Dorsolateral prefrontal cortex (tissue), 122 donors: ENCODE measurements at places on chromosomes 2 and 18.

DNA sequence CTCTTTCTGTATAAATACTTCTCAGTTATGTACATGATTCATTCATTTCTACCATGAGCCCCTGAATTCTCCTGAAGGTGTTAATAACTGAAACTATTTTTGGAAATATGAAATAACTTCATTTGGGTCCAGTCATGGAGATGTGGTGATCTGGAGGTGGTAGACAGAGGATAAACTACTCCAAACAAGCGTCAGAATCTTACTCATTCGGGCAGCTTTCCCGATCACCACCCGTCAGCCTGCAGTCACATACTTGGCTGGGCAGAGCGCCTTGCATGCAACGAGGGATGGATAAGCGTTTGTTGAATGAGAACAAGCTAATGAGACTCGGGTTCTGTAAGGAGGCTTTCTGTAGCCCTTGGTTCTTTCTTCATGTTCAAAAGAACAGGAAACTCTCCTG, 222.7 kb downstream of the CD226 start:
- peak; percentile 30 for DNase-seq

DNA sequence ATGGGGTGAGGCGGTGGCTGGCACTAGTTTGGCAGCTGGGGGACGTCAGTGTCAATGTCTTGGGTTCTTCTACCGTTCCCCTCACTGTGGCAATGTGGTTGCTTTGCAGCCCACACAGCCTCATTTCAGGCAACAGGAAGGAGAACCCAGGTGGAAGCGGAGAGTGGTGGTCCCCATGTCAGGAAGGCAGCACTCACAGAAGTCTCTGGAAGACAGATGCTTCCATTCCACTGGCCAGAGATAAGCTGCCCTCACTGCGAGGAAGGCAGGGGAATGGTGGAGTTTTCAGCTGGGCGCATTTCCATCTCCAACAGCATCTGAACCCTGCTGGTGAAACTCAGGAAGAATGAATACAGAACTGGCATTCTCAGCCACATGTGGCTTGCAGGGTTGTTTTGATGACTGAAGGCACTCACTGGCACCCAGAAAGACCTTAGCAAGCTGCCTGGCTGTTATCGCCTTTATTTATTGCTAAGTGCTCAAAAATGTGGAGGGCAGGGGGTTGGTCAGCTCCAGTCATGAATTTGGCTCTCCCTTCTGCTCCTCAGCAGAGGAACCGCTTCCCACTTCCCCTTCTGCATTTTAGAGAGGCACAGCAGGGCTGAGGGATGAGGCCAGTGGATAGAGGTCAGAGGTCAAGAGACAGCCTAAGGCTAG, 19.4 kb downstream of the KCNIP3 start:
- DNase-seq, result no peak

DNA sequence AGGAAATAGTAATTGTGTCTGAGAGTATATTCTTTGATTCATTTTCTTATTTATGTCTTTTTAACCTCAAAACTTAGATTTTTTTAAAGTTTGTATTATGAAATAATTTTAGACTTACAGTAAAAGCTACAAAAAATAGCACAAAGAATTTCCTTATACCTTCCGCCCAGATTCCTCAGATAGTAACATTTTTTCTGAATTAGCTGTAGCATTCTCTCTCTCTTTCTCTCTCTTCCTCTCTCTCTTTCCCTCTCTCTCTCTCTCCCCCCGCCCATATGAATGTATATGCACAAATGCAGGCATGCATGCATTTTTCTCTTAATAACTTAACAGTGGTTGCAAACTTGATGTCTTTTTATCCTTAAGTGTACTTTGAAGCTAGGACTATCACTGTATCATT, 361.1 kb upstream of the NRP2 start:
- DNase-seq, result no peak

DNA sequence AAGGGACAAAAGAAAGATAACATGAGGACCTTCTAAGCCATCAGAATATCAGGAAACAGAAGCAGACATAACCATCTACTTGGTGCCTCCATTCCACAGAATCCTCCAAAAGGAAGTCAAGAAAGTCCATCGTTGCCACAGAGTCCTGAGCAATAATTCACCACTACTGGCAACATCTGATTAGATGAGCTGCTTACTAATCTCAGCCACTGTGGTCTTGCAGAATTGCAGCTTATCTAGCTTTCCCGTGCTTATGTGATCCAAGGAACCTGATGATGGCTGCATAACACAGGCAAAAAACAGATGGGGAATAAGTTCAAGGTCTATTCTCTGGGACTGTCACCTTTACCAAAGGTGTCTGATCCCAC, 278.5 kb downstream of the AFF3 start:
- no peak for DNase-seq

DNA sequence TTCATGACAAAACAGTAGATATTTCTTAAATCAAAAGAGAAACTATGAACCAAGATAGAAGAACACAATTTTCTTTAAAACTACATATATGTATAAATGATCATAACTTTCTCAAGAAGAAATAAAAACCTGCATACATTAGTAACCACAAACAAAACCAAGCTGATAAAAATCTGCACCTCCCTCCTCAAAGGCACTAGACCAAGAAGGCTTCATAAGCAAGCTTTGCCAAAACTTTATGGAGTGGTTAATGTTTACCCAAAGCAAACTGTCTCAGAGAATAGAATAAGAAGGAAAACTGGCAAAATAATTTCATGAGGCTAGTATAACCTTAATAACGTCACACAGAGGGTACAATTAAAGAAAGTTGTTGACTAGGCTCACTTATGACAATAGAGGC, 138.3 kb downstream of the ZBTB7C start:
- no peak for DNase-seq

DNA sequence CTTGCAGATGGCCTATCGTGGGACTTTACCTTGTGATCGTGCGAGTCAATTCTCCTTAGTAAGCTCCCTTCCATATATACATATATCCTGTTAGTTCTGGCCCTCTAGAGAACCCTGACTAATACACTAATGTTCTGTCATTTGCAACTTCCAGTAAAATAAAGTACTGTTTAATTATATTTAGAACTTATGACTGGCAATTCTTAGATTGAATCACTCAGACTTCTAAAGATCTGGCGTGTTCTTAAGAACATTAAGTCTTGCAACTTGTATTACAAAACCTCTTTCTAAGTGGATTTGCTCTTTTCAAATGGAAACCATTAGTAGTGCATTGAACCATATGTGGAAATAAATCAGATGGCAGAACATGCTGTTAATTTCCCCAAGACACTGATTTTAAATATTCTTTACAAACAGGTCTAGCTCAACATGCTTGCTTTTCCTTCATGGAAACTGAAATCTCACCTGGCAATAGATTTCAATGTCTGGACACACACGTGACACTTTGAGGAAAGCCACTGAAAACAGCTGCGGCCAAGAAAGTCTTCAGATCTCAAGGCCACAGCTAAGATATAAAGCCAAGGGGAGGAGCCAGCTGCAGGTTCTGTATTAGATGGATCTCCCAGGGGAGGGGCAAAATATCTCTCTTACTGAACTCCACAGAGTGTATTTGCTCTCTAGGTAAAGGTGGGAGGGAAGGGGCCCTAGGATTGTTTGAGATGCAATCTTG, 50.6 kb downstream of the PMAIP1 start:
- no peak for DNase-seq
